Hypothalamus (tissue), 51 donors: ENCODE measurements at places on chromosomes 5 and 9.

GRCh38 chr9:4970970-4971641 is 14.0 kb upstream of the JAK2 start:
- DNase-seq, result no peak

- no peak for DNase-seq
Observed at GRCh38 chr9:35396560-35397215, 93.2 kb upstream of the RUSC2 start.

- DNase-seq, result no peak
Observed at GRCh38 chr5:56099346-56099745, 104.6 kb upstream of the IL6ST start.

DNA sequence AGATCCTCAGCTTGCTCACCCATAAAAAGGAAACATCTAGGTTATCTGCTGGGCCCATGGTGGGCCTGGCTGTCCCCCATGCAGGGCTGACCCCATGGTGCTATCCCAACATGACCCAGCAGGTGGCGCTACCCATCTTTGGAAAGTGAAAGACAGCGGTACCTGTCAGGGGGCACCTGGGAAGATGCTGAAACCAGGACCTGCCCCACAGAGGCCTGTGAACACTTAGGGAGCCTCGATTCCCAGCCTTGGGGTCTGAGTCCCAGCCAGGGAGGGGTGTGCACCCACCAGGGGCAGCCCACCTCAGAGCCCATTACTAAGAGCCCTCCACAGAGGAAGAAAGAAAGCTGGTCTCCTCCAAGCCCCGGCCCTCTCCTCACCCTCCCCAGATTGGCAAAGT is 46.6 kb upstream of the IPPK start:
- peak; percentile 40 for DNase-seq

DNA sequence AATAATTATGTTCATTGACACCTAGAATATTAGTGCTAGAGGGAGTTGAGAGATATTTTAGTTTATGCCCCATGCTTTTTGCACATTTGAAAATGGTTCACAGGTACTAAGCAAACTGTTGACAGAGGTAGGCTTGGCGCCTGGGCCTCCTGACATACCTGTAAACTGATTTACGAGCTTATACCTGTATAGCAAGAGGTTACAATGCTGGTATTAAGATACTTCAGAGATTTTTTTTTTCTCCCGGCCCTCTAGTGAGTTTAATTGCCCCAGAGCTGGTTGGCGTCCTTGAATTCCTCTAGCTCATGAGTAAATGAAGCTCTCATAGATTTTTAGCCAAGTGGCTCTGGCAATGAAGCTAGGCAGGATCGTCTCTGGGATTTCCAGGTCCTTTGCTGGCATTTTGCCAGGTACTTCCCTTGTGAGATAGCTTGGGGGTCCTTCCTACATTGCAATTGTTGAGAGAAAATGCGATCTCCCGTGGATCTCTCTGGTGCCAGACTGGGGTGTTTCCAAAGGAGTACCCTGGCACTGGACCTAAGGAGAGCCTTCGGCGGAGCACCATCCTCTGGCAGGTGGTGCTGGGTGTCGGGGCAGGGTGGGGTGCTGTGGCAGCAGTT is 9.0 kb downstream of the SLC36A1 start:
- DNase-seq, result no peak
